Epithelial cell of alveolus of lung (primary cell): ENCODE measurements at places on chromosomes 2 and 18. TPM values are rescaled to one million over a fixed set of nuclear protein-coding genes. Genes with fewer than 3 reads are reported as not detected.

Gene CRIM1
- 30.4 and 125 TPM in 2 replicates for total RNA-seq

Gene SAG
- total RNA-seq: not detected in 2 replicates

Gene NEU2
- total RNA-seq: not detected in 2 replicates

Gene TRAPPC12
- total RNA-seq: 53.9 and 75.2 TPM in 2 replicates

Gene TMEM131
- total RNA-seq: 14.2 and 20.4 TPM in 2 replicates
